ENCODE measurements at places on chromosomes 7 and 10. TPM values are rescaled to one million over a fixed set of nuclear protein-coding genes. Genes with fewer than 3 reads are reported as not detected.

- H3K4me3 ChIP-seq = no peak overlapping the region
- H3K36me3 ChIP-seq = no peaks in the 10 kb centered on the region
- no peak overlapping the region for H3K27ac ChIP-seq
- H3K27me3 ChIP-seq = peaks cover 26% of the 10 kb centered on the region
These were observed 166.2 kb downstream of the FAM107B start for GRCh38 chr10:14608381-14609001.

DNA sequence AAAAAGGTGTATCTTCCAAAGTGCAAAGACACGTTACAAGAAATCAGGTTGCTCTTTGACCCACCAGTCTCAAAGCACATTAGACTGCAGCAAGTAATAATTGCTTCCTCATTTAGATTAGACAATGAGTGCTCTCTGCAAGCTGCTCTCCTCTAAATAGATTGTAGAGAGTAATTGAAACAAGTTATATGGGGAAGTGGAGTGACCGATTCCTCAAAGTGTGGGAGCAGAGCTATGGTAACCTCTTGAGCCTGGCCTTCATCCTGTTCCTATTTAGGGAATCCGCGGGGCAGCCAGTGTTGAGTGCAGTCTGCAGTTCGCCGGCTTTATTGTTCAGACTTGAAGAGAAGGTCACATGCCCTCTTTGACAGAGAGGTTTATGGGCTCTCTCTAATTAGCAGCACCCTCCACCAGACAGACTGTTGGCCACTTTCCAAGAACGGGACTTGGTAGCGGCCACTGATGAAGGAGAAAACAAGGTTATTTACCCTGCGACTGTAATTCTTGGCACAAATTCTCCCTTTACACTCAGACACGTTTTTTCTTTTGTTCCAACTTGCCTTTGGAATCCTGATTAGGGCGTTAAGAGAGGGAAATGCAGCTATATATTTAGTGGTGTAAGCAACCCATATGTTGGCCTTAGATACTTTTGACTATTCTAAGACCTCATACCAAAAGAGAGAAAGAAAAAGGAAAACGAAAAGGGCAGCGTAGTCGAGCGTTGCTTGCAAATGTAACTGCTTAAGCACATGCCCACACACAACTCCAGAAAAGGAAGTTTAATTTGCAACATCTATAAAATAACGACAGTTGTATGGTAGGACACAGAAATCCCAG, 107.5 kb downstream of the REEP3 start:
- no peaks in the 10 kb centered on the region for H3K36me3 ChIP-seq
- peak overlapping the region; percentile 98 for H3K27ac ChIP-seq
- H3K4me3 ChIP-seq = peak overlapping the region; percentile 68
- peaks cover 60% of the 10 kb centered on the region for H3K4me1 ChIP-seq

- no peaks in the 10 kb centered on the region for H3K27me3 ChIP-seq
- H3K4me1 ChIP-seq = 0 out of 2 replicates have a peak, but pooled peaks cover 2% of the 10 kb centered on the region
- no peak overlapping the region for H3K4me3 ChIP-seq
- H3K27ac ChIP-seq = no peak overlapping the region
- DNase-seq = no peak
- H3K36me3 ChIP-seq = no peaks in the 10 kb centered on the region
These were observed 13.0 kb upstream of the LIMK1 start for GRCh38 chr7:74070619-74070921.

GRCh38 chr10:69459101-69459790, 8.0 kb downstream of the TSPAN15 start:
- no peak overlapping the region for H3K4me3 ChIP-seq
- no peak overlapping the region for H3K27ac ChIP-seq
- H3K27me3 ChIP-seq = peaks cover under 1% of the 10 kb centered on the region

GRCh38 chr10:31036209-31036608, 4.5 kb upstream of the ZNF438 start:
- peaks cover 25% of the 10 kb centered on the region for H3K27me3 ChIP-seq
- peak; percentile 39 for DNase-seq
- no peaks in the 10 kb centered on the region for H3K36me3 ChIP-seq
- H3K27ac ChIP-seq = peak overlapping the region; percentile 87
- peaks cover 36% of the 10 kb centered on the region for H3K4me1 ChIP-seq

DNA sequence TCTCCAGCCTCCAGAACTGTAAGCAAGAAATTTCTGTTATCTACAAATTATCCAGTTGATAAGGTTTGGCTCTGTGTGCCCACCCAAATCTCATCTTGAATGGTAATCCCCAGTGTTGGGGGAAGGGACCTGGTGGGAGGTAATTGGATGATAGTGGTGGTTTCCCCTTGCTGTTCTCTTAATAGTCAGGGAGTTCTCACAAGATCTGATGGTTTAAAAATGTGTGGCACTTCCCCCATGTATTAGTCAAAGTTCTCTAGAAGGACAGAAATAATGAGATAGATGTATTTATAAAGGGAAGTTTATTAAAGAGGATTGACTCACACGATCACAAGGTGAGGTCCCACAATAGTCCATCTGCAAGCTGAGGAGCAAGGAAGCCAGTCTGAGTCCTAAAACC, 56.2 kb upstream of the APBB1IP start:
- no peaks in the 10 kb centered on the region for H3K27me3 ChIP-seq
- no peak for DNase-seq
- peaks cover 2% of the 10 kb centered on the region for H3K36me3 ChIP-seq
- H3K4me1 ChIP-seq = peaks cover 3% of the 10 kb centered on the region

DNA sequence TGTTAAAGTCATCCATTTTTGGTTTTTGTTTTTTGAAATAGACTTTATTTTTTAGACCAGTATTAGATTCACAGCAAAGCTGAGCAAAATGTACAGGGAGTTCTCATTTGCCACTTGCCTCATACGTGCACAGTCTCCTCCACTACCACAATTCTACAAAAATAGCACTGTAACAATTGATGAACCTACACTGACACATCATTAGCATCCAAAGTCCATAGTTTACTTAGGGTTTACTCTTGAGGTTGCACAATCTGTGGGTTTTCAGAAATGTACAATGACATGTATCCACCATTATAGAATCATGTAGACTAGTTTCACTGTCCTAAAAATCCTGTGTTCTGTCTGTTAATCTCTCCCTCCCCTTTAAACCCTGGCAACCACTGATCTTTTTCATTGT, 125.8 kb upstream of the PDSS1 start:
- H3K27me3 ChIP-seq = no peaks in the 10 kb centered on the region
- no peak overlapping the region for H3K4me3 ChIP-seq
- peaks cover 8% of the 10 kb centered on the region for H3K4me1 ChIP-seq
- peaks cover 12% of the 10 kb centered on the region for H3K36me3 ChIP-seq
- H3K27ac ChIP-seq = no peak overlapping the region

- no peak for DNase-seq
- H3K36me3 ChIP-seq = 0 out of 2 replicates have a peak, but pooled peaks cover 3% of the 10 kb centered on the region
- H3K4me3 ChIP-seq = no peak overlapping the region
These were observed 688.0 kb upstream of the ZWINT start for GRCh38 chr10:57049096-57049495.

- no peak overlapping the region for H3K27ac ChIP-seq
- peaks cover 7% of the 10 kb centered on the region for H3K4me1 ChIP-seq
- H3K36me3 ChIP-seq = no peaks in the 10 kb centered on the region
- no peak for DNase-seq
- H3K27me3 ChIP-seq = no peaks in the 10 kb centered on the region
- no peak overlapping the region for H3K4me3 ChIP-seq
These were observed 85.5 kb upstream of the LRRN3 start for GRCh38 chr7:111005445-111005844.

- DNase-seq = no peak
- peaks cover 9% of the 10 kb centered on the region for H3K4me1 ChIP-seq
- peaks cover 2% of the 10 kb centered on the region for H3K36me3 ChIP-seq
- H3K4me3 ChIP-seq = no peak overlapping the region
- no peaks in the 10 kb centered on the region for H3K27me3 ChIP-seq
These were observed 342.7 kb downstream of the GRID1 start for GRCh38 chr10:86023931-86024280.

DNA sequence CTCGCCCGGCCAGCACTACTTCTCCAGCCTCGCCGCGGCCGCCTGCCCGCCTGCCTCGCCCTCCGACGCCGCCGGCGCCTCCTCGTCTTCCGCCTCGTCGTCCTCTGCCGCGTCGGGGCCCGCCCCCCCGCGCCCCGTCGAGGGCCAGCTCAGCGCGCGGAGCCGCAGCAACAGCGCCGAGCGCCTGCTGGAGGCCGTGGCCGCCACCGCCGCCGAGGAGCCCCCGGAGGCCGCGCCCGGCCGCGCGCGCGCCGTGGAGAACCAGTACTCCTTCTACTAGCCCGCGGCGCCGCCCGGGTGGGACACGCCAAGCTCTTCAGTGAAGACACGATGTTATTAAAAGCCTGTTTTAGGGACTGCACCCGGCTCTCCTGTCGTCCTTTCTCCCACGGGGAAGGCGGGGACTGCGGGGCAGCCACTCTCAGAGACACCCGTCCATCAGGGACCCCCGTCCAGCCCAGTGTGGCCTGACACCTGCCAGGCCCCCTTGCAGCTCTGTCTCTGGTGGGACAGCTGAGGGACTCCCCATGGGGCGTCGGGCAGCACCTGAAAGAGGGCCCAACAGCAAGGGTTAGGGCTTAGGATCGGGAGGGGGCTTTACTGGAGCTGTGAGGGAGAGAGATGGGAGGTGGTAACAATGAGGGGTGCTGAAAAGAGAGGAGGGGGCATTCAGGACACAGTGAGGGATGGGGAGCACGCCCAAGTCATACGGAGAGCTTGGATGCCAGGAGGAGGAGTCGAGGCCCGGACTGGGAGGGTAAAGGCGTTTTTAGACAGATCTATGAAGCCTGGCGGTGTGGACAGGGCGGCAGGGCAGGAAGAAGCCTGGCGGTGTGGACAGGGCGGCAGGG, 34.7 kb downstream of the SPDYE6 start:
- no peak overlapping the region for H3K27ac ChIP-seq
- H3K27me3 ChIP-seq = peaks cover 13% of the 10 kb centered on the region
- peak overlapping the region; percentile 38 for H3K4me3 ChIP-seq
- H3K4me1 ChIP-seq = peaks cover 19% of the 10 kb centered on the region

DNA sequence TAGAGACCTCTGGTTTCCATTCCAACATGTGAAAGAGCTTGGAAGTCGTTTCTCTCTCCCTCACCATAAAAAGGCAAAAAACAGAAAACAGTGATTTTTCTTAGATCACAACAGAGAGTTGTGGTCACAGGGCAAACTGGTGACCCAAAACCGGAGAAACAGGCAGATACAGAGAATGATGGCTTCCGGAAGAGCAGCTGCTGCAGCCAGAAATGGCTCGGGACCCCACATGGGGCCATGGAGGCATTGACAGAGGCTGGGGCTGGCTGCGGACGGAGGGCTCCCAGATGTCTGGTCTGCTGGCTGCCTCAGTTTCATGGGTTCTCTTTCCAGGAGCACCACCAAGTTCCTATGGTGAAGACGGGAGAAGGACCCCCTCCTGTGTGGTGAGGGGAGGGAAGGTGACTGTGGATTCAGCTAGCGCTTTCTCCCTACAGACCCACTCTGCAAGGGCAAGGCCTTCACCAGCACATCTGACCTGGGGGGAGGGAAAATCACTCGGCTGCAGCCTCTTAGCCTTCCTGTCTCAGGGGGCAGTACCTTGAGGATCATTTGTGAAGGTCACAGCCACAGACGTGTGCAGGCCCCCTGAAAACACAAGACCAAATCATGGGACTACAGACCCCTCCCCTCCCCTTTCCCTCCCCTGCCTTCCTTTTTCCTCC, 81.4 kb downstream of the WDR37 start:
- H3K4me1 ChIP-seq = peaks cover 11% of the 10 kb centered on the region
- H3K27ac ChIP-seq = no peak overlapping the region
- H3K36me3 ChIP-seq = peaks cover 4% of the 10 kb centered on the region
- no peak for DNase-seq
- no peak overlapping the region for H3K4me3 ChIP-seq
- H3K27me3 ChIP-seq = no peaks in the 10 kb centered on the region

GRCh38 chr7:142436601-142437000, 178.7 kb upstream of the PRSS58 start:
- no peaks in the 10 kb centered on the region for H3K27me3 ChIP-seq
- H3K4me1 ChIP-seq = peaks cover 14% of the 10 kb centered on the region
- no peak for DNase-seq
- H3K36me3 ChIP-seq = no peaks in the 10 kb centered on the region
- no peak overlapping the region for H3K4me3 ChIP-seq

GRCh38 chr7:158842486-158842885, 13.2 kb upstream of the ESYT2 start:
- H3K4me3 ChIP-seq = no peak overlapping the region
- no peaks in the 10 kb centered on the region for H3K27me3 ChIP-seq
- no peak for DNase-seq

GRCh38 chr7:23357190-23358093, 58.3 kb downstream of the MALSU1 start:
- no peak for DNase-seq
- peaks cover 8% of the 10 kb centered on the region for H3K36me3 ChIP-seq
- peak overlapping the region; percentile 67 for H3K27ac ChIP-seq
- H3K27me3 ChIP-seq = no peaks in the 10 kb centered on the region
- peaks cover 9% of the 10 kb centered on the region for H3K4me1 ChIP-seq

DNA sequence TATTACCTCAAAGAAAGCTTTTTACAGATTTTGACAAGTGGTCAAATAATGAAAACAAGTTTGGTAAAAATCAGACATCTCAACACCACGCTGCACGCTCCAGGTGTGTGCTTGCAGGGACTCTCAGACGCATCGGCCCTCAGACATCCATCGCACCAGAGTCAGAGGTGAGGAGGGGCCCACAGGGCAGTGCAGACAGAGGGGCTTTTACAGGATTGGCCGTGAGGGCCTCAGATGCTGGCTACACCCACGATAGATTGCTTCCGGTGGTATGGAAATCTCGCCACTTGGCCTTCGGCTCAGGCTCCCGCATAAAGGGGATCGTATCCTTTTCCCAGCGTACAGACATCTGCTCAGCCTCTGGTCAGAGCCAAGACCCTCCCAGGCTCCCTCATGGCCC, 72.1 kb downstream of the TCERG1L start:
- DNase-seq = no peak
- no peak overlapping the region for H3K27ac ChIP-seq
- peaks cover 67% of the 10 kb centered on the region for H3K36me3 ChIP-seq
- no peak overlapping the region for H3K4me3 ChIP-seq

GRCh38 chr7:6392712-6393666, 54.8 kb downstream of the DAGLB start:
- peak overlapping the region; percentile 42 for H3K27ac ChIP-seq
- no peaks in the 10 kb centered on the region for H3K27me3 ChIP-seq
- no peak for DNase-seq
- H3K4me1 ChIP-seq = peaks cover 15% of the 10 kb centered on the region
- peaks cover 59% of the 10 kb centered on the region for H3K36me3 ChIP-seq

GRCh38 chr7:28155964-28156363, 24.6 kb downstream of the JAZF1 start:
- H3K36me3 ChIP-seq = peaks cover 8% of the 10 kb centered on the region
- no peak overlapping the region for H3K27ac ChIP-seq
- no peak overlapping the region for H3K4me3 ChIP-seq
- H3K4me1 ChIP-seq = peaks cover 33% of the 10 kb centered on the region

The CPEB3 gene
- total RNA-seq = 2.4 TPM

The HTR5A gene
- not detected for total RNA-seq

The SSC4D gene
- 27.9 TPM for total RNA-seq

The PNLIPRP1 gene
- 0.68 TPM for total RNA-seq

The ATG9B gene
- 3.8 TPM for total RNA-seq

The DDX56 gene
- total RNA-seq = 69.4 TPM

The COL17A1 gene
- 1.1 TPM for total RNA-seq

The FGL2 gene
- not detected for total RNA-seq

Measured in WTC11 (cell line).